ENCODE measurements at places on chromosomes 2 and 18.

DNA sequence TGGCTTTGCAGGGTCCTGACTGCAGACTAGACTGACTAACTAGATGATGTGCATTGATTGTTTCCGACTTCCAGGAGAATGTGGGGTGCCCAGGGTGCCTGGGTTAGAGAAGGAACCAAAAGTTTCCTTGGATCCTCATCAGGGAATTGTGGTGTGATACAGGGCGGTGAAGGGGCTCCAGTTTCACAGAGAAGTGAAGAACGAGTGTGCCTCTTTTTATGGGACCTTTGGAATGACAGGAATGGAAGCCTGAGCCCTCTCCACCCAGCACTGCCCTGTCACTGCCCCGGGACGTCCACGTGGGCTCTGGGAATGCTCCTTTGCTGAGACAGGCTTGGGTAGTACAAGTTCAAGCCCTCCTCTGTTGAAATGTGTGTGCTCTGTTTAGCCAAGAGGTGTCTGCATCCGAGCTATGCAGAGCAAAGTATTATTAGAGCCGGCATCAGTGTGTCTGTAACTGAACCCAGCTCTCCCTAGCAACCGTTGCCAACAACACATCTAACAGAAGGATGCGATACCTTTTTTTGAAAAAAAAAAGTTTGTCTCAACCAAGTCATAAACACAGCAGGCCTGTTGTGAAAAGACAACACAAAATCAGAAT, 183.6 kb downstream of the SMAD7 start:
- no peak for DNase-seq

DNA sequence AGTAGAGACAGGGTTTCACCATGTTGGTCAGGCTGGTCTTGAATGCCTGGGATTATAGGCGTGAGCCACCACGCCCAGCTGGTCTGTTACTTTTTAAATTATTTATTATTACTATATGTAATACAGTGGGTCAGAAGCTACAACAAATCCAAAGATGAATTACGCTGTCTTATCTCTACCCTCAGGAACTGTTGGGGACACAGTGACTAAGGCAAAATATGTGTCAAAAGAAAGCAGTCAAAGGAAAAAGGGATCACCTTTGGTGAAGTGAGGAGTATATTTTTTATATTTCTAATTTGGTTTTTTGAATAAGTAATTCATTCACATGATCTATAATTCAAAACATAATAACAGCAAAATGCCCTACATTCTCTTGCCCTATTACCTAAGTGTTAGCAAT, 4.7 kb downstream of the CREB1 start:
- DNase-seq, result no peak

- DNase-seq, result no peak
Observed at GRCh38 chr2:7559791-7560190, 642.6 kb downstream of the RNF144A start.

DNA sequence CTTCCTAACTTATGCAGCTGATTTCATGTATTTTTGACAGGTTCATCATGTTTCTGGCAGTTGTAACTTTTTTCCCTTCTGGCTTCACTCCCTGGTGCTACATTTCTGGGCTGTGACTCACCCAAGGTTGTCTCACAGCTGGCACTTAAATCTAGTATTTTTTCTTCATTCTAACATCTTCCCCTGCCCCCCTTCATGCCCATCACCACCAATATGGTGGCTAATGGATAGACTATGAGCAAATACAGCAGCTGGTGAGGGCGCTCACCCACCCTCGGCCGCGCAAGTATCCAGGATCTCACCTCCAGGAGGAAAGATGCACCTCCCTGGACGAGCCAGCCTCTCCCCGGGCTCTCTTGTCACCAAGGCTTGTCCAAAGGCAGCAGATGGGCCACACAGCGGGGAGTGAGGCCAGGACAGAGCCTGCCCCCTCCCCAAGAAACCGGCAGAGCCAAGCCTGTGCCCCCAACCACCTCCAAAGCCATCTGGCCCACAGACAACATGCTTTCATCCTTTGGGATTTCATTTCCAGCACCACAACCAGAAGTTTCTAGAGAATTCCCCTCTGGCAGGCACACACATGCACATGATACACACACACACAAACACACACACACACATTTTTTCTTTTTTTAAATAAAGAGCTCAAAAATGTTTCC, 39.1 kb downstream of the ATOH8 start:
- DNase-seq, result no peak

GRCh38 chr2:4427083-4427482, 723.7 kb downstream of the DCDC2C start:
- no peak for DNase-seq

DNA sequence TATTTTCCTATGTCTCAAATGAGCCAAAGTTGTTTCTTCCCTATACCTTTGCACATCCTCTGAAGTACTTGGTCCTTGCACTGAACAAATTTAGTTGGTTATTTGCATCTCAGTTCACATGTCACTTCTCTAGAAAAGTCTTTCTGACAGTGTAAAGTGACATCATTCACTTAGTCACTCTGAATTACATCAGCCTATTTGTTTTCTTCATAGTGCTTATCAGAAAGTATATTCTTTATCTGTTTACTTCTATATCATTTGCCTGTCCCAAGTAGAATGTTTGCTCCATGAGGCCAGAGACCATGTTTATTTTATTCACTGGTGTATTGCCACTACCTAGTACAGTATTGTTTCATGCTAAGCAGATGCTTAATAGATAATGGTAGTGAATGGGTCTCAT, 173.7 kb downstream of the HNMT start:
- no peak for DNase-seq

DNA sequence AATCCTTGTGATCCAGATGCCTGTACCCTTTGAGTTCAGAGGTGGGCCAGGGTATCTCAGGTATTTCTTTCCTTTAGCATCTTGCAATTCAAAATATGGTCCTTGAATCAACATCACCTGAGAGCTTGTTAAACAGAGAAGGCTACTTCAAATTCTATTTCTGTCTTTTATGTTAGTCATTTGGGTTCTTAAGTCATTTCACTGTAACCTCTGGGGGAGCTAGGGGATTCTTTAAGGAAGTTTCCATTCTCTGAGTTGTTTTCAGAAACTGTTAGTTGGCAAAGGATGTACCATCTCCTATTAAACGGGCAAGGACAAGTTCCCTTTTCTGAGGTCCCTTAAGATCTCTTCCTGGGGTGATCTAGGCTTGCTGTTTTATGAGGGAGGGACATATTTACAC, 16.6 kb downstream of the CFLAR start:
- DNase-seq, result no peak

- DNase-seq, result no peak
Observed at GRCh38 chr2:179274749-179275148, 10.1 kb upstream of the SESTD1 start.

- no peak for DNase-seq
Observed at GRCh38 chr2:151292141-151292540, 2.7 kb upstream of the NMI start.

GRCh38 chr2:192190474-192190873, 4.3 kb downstream of the TMEFF2 start:
- DNase-seq, result no peak

- no peak for DNase-seq
Observed at GRCh38 chr2:47265751-47266231, 110.7 kb upstream of the STPG4 start.

DNA sequence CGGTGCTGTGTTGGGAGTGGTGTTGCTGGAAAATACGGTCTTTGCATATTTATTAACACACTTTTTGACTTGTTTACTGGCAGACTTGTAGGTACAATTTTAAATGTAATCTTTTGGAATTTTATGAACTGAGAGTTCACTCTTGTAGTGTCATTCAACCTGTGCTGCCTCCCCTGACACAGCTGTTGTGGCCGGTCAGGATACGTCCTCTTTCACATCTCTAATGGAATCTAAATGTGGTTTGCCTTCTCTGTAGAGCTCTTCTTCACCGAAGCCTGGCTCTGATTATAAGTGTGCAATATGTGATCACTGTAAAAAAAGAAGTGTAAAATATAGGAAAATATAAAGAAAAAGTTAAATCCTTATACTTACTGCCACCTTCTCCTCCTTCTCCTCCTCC, 94.7 kb downstream of the MAP4K4 start:
- no peak for DNase-seq

- DNase-seq, result no peak
Observed at GRCh38 chr18:58046794-58047555, 2.9 kb downstream of the NEDD4L start.

- DNase-seq, result no peak
Observed at GRCh38 chr2:197263077-197263476, 47.5 kb downstream of the ANKRD44 start.

DNA sequence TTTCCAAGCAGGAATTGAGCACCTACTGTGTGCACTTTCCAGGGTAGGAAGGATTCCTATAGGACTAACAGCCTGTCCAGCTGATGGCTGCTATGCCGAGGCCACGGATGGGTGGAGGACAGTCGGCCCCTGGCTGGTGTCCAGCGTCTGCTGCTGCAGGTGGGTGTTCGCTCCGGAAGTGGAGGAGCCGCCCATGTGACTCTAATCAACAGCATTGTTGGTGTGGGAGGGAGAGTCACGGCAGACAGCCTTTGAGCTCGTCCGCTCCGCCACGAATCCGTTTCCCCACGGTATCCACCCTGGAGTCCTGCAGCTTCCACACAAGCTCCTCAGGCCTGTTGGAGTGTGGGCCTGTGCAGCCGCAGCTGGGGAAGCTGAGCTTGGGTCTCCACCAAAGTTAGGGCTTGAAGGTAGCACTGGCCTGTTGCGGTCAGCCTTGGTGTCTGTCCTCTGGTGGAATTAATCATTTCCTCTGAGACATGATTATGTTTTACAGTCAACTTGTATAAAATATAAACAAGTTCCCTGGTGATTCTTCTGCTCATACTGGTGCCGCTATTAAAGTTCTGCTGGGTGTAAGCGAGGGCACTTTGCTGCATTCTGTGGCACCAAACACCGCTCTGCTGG, 185.9 kb upstream of the TPO start:
- no peak for DNase-seq

DNA sequence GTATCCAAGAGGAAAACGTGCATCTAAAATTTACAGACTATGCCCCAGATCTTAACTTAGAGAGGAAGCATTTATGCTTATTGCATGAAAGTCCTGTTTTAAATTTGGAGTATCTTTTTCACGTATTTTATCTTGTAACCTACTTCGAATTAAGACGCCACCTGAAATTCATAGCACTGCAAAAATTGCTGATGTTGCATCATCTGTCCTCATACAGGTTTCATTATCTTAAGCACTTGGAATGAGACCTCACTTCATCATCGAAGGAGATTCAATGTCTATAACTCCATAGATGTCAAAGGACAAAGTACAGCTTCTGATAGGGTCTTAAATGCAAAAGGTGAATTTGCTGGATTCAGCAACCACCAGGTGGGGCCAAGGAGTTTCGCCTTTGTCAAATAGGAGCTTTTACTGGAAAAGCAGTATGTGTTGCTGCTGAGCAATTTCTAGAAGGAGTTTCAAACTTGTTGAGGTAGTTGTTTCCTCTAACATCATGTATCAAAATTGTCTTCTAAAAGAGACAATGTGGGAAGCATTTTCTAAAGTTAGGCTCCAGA, 106.4 kb upstream of the CCDC85A start:
- DNase-seq, result no peak

GRCh38 chr2:203690117-203690431, 16.4 kb upstream of the CD28 start:
- no peak for DNase-seq

- no peak for DNase-seq
Observed at GRCh38 chr2:204258890-204259289, 286.4 kb upstream of the PARD3B start.

GRCh38 chr2:199818026-199818425, 33.0 kb downstream of the FTCDNL1 start:
- no peak for DNase-seq

- DNase-seq, result no peak
Observed at GRCh38 chr2:224343226-224343625, 58.7 kb downstream of the FAM124B start.

- no peak for DNase-seq
Observed at GRCh38 chr2:161107265-161107664, 53.0 kb upstream of the TANK start.

- DNase-seq, result no peak
Observed at GRCh38 chr18:63297687-63298399, 21.7 kb downstream of the BCL2 start.

DNA sequence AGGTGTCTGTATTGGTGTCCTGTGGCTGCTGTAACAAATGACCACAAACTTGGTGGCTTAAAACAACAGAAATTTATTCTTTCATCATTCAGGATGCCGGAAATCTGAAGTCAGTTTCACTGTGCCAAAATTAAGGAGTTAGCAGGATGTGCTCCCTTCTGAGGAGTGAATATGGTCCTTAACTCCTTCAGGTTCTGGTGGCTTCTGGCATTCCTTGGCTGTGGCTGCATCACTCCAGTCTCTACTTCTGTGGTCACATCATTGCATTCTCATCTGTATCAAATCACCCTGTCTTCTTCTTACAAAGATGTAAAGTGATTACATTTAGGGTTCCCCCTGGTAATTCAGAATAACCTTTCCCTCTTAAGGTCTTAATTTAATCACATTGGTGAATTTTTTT, 12.6 kb downstream of the GPD2 start:
- no peak for DNase-seq

DNA sequence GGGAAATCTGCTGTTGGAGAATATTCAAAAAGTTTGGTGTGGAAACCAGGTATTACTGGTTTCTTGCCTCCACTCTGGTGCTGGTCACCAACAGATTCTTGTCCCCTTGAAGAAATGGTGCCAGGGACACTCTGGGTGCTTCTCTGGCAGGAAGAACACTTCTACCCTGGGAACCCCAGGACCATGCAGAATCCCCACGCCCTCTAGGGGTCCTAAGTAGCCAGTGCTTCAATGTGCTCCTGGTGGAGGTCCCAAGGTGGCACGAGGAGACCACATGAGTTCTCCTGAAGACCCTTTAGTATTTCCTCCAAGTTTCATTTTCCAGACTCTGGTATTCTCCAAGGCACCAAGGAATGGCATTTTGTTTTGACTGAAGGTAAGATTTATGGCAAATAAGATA, 380.6 kb downstream of the TSN start:
- DNase-seq, result no peak

DNA sequence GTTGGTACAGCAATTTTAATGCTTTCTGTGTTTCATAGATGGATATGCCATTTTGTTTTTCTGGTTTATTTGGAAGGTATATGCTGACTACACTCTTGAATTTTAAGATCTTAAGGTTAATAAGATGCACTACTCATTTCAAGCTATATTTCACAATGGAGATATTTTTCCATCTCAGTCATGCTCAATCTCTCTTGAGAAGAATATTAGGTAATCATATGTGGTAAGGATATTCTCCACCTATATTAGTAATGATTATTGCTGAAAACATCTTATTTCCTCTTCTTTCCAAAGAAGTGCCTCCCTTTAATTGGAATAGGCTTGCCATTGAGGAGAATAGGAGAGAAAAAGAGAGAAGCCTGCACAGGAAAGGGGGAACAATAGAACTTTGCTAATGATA, 40.1 kb downstream of the EPB41L3 start:
- no peak for DNase-seq

GRCh38 chr2:46353509-46353908, 56.3 kb downstream of the EPAS1 start:
- no peak for DNase-seq

DNA sequence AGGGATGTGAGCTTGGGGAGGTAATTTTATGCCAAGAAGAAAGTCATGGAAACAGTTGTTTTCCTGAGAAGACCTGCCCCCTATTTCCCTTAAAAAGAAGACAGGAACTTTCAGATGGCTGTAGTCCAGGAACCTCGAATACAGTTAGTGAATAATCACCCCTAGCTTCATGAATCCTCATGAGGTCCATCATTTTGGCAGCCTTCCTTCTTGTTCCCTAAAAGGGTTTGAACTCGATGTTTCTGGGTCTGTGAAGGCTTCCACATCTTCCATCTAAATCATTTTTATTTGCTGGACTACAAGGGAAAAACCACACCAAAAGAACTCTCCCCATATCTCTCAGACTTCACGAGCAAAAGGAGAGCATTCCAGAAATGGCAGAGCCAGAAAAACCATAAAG, 290.8 kb downstream of the SLC4A3 start:
- DNase-seq, result no peak
